ENCODE measurements at places on chromosomes 7 and 10.

DNA sequence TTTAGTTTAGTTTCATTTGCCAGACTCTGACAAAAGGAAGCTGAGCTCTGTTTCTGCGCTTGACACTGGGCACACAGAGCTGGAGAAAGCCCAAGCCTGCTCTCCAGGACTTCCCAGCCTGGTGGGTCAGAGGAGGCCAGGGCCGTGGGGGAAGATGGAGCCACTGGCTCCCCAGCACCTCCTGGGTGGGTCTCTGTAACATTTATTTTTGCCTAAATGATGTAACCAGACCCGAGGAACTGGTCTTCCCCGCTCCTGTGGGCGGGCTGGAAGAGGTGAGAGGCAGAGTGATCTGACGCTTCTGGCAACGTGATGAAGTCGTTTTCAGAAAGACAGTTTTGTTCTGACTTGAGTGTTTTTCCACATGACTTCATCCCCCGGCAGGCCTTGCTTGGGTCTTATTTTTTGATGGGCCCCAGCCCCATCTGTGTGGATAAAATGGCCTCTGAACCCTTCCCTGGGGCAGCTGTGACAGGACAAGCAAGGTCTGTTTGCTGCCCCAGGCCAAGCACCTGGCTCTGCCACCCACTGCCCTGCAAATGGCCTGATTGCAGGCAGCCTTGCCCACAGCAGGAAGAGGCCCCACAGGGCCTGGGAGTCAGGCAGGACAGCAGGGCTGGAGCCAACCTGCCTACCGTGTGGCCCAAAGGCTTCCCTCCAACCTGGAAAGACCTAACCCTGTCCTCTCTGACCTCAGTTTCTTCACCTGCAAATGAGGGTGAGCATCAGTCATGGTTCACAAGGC is 304.9 kb upstream of the ZMIZ1 start:
- DNase-seq: peak; percentile 54

DNA sequence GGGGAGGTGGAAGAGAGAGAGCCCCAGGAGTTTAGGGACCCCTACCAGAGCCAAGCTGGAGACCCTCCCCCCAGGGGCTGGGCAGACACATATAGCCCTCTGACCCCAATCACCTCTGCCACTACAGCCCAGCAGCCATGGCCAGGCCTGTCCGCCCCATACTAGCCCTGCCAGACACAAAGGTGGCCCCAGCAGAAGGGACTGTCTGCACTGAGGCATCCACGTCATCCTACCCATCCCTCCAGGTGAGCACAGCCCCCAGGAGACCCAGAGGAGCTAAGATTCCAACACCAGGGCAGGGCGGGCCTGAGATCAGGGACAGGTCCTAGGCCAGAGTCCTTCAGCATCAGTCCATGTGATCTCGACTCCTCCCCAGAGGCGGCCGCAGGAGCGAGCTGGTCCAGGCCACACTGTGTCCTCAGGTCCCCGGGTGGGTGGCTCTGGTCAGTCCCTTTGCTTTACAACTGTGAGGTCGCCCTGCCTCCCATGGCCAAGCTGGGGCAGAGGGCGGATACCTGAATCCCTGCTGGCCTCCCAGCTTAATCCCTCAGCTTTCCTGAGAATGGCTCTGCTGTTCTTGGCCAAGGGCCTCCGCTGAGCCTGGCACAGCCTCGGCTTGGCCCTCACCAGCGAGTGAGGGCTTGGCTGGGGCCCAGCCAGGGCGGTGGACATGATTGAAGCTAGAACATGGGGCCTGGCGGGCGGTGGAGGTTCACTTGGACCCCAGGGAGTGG is 14.3 kb upstream of the ELN start:
- no peak for DNase-seq

GRCh38 chr10:88110355-88110754 is 246.9 kb downstream of the PTEN start:
- DNase-seq: peak; percentile 70

DNA sequence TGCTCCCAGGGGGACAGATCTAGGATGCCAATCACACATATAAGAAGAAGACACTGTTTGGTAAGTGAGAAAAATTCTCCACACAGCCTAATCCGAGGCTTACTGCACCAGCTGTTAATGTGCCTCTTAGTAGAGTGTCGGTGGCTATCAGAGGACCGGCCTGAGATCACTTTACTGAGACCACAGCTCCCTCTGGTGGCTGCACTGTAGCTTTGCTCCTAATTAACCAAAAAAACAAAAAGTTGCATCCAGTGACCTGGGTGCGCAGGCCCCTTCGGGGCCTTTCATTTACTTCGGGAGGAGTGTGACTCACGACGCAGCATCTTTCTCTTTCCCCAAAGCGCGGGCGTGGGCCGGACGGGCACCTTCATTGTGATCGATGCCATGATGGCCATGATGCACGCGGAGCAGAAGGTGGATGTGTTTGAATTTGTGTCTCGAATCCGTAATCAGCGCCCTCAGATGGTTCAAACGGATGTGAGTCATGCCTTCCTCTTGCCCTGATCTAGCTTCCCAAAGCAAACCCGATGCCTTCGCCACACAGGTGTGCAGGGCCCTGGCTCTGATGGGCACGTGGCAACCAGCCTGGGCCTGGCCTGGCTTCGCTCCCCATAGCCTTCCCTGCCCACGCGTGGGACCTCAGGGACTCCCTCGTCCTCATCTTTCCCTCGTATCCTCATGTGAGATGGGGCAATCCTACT is 56.7 kb downstream of the MKI67 start:
- peak; percentile 85 for DNase-seq

- no peak for DNase-seq
Observed at GRCh38 chr10:30751678-30752331, 122.3 kb upstream of the LYZL2 start.

DNA sequence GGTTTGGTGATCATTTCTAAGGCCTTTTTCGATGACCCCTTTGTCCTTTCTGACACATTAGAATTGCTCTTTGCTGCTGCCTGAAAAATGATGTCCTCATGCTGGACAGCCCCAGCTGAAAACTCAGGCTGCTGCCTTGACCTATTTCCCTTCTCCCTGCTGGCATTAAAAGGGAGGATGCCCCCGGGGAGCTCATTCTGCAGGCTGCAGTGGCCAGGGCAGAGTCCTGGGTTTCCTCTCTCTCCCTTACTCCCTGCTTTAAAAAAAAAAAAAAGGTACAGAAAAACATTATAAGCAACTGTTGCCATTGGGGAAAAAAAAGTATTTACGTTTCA is 35.4 kb downstream of the LRRC4 start:
- DNase-seq: no peak

- no peak for DNase-seq
Observed at GRCh38 chr7:88442413-88442812, 135.7 kb upstream of the STEAP4 start.

DNA sequence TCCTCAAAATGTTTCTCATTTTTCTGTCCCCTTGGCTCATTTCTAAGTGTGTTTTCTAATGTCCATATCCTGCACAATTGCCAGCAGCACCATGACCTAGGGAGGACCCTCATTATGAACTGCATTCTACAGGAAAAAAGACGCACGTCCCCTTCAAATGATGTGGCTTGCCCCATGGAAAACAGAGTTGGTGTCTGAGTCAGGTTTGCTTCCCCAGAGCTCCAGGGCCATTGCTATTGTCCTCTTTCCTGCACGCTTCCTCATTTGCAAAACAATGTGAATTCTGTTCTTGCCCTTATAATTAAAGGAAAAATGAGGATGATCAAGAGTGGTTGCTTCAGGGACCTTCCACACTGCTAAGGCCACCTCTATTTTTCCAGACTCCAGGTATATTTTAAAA is 14.7 kb upstream of the ASB4 start:
- no peak for DNase-seq

- DNase-seq: no peak
Observed at GRCh38 chr7:49112222-49112621, 187.9 kb downstream of the CDC14C start.

Measured in suppressor macrophage (primary cell).